ENCODE measurements at places on chromosomes 11 and 22.

- no peak for DNase-seq
Measured at GRCh38 chr22:31295831-31296657, 3.8 kb upstream of the PIK3IP1 start.

DNA sequence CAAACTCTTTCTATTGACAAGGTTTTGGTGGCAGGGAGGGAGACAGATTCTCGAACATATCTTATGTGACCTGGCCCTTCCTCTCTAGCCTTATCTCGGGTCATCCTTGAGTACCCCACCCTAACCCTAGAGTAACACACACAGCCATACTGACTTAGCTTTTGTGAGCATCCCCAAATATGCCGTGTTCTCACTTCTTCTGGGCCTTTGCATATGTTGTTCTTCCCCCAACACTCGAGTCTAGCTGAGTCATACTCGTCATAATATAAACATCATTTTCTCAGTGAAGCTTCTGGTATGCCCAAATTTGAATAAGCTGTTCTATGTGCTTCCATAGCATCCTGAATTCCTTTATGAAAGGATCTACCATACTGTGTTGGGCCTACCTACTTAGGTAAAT is 8.0 kb downstream of the TTC17 start:
- no peak for DNase-seq

DNA sequence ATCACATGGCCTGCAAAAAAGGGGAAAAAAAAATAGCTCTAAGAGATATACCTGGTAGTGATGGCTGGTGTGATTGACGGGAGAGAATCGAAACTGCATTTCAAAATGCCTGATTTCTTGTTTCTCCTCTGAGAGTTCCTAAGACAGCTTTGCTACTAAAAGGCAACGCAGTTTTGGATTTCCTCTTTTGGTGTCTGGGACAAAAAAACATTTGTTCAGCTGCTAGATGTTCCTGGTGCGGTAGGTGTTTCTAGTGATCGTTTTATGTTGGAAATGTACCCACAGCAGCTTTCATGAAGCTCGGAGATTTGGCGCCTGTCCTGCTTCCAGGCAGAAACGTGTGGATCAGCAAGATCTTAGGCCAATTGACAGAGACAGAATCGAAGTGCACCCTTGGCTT is 18.1 kb downstream of the P2RX3 start:
- no peak for DNase-seq

- DNase-seq: no peak
Measured at GRCh38 chr11:27679136-27680015, 20.9 kb downstream of the BDNF start.

- no peak for DNase-seq
Measured at GRCh38 chr11:57249384-57250319, 12.6 kb upstream of the APLNR start.

DNA sequence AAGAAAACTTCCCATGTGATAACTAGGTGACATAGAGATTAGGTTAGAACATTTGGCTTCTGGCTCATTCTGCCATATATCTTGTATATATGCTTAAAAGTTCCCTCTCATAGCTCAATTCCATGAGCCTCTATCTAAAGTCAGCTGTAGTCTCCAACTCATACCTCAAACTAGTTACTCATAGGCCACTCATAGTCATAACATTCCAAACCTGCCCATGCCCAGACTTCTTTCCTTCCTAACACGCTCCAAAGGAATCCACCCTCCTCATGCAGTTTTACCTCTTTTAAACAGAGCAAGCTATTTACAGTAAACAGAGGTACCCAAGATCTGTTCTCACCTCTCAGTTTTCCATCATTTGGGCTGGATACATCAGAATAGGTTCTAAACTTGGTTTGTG is 39.4 kb downstream of the GLYATL2 start:
- DNase-seq: no peak

DNA sequence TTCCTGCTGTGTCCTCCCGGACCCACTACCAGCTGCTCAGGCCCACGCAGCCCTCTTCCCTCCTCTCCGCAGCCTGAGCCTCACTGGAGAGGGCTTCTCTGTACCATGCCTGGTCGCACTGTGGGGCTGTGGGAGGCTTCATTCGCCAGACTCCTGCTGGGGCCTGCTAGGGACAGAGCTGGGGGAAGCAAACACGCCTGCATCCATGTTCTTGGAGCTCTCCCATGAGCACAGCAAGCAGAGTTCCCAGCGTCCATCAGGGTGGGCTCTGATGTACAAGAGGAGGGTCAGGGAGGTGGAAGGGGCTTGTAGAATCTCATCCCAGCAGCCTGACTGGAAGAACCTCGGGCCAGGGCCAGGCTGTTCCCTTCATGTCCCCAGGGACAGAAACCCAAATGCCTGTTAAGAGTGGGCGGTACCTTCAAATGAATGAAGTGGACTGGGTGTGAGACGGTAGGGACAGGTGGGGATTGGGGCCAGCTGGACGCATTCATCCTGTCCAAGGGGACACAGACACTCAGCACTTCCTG is 59.9 kb downstream of the MPPED1 start:
- no peak for DNase-seq

DNA sequence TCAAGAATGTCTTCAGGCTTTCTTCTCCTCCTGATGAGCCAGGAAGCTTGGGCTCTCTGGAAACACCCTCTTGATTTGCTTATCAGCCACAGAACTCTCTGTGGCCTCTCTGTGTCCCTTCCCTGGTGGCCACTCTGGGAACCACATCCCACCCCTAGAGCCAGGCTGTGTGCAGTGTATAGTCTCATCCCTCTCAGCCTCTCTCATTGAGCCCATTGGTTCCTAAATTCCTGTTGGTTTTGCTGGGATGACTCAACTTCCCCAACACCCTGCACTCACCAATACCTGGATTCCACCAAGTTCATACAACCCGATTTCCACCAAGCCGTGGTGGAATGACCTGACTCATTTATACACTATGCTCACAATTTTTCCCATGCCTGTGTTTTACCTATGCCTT is 5.2 kb downstream of the IRAG1 start:
- DNase-seq: no peak

DNA sequence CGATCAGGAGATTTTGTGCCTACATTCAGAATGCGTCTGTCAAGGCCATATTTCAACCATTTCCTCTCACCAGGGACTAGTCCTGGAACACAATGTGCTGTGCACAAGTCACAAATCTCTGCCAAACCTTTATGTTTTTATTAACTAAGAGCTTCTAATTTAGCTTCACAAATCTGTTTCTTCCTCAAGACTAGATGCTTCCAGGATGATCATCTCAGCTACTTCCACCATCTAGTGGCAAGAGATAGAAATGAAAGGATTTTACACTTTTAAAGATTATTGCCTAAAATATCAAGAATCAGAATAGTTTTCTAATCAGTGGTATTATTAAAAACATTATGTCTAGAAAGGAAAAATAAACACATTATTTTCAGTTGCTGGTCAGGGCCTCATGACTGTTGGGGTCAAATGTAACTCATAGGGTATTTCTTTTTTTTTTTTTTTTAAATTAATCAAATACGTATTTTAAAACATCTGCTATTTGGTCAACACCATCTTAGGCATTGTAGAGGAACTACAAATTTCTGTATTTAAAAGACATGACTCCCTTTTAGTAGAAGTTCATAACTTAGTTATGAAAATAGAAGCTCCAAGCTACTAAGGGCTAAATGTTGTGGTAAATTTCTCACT is 1102.6 kb downstream of the DLG2 start:
- DNase-seq: no peak

DNA sequence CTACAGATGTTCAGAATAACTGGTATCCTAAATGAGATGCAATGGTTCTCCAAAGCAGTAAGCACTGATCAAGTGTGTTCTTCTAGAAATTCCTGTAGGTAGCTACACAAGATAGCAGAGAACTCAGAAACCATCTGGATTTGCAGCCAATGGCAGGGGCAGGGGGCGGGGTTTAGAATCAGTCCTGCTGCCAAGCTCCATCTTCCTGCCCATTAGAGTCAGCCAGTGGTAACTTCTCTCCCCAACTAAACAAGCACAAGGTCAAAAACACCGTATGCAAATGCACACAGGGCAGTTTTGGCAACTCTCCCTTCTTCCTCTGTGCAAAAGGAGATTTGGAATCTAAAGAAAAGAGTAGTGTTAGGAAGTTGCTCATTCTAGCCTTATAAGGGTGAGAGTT is 237.5 kb upstream of the CCDC90B start:
- DNase-seq: no peak

DNA sequence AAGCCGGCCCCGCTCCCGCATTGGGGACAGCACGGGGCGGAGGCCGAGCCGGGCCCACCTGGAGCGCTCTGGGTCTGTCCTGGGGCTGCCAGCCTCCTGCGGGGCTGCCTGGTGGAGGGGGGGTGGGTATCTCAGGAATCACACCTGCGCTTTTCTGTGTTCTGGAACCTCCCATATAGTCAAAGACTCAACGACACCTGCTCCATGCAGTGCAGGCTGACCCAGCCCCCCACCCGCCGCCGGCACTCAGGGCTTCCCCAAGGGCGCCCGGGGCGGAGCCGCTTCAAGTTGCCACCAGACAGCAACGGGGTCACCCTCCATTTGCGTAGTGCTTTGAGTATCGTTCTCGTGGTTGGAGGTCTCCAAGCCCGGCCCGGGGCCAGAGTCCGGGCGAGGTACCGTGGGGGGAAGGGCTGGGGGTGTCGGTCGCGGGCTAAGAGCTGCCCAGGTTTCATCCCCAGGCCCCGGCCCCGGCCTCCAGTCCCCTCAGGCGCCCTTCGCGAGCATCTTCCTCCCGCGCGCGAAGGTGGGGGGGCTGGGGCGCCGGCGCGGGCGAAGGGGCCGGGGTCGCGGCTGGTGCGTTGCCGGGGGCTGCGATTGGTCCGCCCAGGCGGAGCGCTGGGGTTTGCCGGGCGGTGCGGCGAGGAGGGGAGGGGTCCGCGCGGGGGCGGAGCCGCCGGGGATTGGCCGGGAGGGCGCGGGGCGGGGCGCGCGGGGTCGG is 6.6 kb downstream of the TSPAN4 start:
- no peak for DNase-seq

GRCh38 chr11:125167292-125167953 is 2.9 kb downstream of the PKNOX2 start:
- DNase-seq: no peak

GRCh38 chr22:35376728-35377472 is 4.0 kb upstream of the HMOX1 start:
- peak; percentile 90 for DNase-seq

GRCh38 chr11:109527496-109527895 is 105.5 kb downstream of the C11orf87 start:
- DNase-seq: no peak

- no peak for DNase-seq
Measured at GRCh38 chr11:40826601-40827000, 632.9 kb downstream of the LRRC4C start.

GRCh38 chr11:80239217-80239616 is 798.4 kb upstream of the TENM4 start:
- no peak for DNase-seq

DNA sequence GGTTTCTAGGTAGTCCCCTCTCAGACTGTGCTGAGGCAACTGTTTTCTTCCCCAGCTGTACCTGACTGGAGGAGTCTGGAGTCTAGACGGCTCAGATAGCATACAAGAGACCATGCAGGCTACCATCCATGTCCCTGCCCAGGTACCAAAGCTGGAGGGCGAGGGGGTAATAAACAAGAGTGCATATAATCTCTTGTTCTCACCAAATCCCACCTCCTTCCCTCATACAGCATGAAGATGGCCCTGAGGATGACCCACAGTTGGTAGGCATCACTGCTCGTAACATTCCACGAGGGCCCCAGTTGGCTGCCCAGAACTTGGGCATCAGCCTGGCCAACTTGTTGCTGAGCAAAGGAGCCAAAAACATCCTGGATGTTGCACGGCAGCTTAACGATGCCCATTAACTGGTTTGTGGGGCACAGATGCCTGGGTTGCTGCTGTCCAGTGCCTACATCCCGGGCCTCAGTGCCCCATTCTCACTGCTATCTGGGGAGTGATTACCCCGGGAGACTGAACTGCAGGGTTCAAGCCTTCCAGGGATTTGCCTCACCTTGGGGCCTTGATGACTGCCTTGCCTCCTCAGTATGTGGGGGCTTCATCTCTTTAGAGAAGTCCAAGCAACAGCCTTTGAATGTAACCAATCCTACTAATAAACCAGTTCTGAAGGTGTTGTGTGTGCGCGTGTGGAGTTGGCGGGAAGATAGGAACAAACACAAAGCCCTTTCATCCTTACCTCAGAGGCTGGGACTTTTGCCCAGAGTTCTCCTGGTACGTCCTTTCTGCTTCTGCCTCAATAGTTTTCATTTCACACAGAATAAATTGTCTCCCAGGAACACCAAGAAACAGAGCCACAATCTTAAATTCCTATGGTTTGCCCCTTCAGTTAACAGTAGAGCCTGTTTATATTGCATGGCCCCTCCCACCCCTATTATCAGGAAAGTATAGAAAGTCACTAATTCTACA is 8.5 kb downstream of the HMBS start:
- DNase-seq: no peak

GRCh38 chr22:37636186-37636948 is 3.1 kb upstream of the SH3BP1 start:
- DNase-seq: no peak

DNA sequence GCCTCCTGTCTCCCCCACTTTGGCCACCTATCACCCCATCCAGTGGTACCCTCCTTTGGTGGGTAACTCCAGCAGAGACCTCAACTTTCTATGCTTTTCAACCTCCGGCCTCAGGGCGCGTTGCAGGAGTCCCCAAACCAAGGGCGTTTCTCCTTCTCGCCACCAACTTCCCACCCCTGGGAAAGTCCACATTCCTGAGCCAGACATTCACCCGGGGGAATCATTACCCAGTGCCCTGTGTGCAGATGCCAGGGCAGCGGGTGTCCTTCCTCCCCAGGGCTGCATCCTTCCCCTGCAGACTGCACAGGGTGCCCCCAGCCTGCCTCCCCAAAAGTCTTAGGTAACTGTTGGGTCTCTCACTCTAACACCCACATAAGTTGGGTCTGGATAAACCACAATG is 26.4 kb downstream of the MYEOV start:
- no peak for DNase-seq

DNA sequence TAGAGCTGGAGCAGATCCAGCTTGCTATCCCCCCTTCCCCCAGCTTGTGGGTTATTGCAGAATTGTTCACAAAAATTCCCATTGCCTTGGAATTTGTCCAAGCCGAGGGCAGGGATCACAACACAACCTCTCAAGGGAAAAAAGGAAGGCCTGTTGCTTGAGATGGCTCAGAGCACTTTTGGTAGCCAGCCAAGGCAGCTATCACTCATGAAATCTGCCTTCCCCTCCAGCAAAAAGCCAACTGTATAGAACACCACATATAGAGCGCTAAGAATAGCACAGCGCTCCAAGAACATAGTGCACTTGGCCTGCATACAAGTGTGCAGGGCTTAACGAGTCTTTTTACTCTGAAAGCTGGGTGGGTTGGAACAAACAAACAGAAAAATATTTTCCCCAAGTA is 46.2 kb downstream of the FAM83F start:
- DNase-seq: peak; percentile 86
